ENCODE measurements at places on chromosomes 16 and 17.

DNA sequence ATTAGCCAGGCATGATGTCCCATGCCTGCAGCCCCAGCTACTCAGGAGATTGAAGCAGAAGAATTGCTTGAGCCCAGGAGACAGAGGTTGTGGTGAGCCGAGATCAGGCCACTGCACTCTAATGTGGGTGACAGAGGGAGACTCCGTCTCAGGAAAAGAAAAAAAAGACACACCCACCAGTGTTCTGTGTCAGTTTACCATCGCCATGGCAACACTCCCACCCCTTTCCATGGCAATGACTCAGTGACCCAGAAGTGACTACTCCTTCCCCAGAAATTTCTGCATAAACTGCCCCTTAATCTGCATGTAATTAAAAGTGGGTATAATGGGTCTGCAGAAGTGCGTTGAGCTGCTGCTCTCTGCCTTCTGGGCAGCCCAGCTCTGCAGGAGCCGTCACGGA, 4.0 kb upstream of the ZC3H18 start:
- no peak for DNase-seq

DNA sequence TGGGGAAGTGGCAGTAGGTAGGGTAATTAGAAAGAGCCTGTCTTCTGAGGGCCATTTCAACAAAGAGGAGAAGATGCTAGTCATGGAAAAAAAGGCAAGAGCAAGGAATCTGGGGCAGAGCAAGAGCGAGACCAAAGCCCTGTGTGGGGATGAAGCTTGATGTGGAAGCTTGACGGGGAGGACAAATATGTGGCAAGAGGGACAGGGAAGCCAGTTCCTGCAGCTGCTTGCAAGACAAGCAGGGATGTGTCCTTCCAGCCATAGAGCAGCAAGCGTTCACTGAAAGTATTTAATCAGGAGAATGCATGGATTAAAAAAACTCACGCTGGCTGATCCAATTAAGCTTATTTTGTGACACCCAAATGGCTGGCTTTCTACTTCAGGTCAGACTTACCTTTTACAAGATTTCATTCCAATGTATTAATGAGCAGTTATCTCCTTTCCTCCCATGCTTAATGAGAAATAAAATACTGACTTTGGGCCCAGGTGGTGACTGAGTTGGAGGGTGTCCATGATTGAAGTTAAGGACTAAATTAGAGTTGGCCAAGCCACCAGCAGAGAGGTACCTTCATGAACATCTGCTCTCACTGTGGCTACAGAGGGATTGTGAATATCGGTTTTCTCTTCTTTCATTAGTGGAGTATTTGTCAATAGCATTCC, 76.8 kb downstream of the ABCA8 start:
- no peak for DNase-seq

DNA sequence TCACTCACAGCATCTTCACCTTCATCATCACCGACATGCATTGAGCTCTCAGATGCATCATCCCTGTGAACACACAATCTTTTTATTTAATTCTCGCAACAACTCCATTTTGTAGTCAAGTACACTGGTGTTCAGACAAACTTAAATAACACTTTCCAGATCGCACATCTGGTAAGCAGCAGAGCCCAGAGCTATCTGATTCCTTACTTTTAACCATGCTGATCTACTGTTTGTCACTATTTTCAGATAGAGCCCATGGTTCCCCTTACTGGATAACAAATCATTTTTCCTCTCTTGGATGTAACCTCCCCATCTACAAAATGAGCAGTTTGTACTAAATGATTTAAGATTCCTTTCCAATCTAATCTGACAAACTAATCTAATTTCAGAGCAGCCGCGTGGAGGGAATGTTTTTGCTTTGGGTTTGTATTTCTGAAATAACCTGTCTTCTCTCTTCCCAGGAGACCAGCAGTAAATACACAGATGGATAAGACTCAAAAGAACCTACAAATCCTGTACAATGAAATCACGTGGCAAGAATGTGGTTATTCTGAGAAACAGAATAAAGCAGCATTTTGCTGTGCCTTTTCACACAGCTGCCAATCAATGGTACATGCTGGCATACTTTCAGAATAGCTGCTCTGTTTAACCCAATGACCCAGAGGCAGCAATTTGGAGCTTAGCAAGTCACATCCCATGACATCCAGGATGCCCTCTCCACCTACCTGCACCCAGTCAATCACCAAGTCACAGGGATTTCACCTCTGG, 72.9 kb upstream of the CCL2 start:
- no peak for DNase-seq

DNA sequence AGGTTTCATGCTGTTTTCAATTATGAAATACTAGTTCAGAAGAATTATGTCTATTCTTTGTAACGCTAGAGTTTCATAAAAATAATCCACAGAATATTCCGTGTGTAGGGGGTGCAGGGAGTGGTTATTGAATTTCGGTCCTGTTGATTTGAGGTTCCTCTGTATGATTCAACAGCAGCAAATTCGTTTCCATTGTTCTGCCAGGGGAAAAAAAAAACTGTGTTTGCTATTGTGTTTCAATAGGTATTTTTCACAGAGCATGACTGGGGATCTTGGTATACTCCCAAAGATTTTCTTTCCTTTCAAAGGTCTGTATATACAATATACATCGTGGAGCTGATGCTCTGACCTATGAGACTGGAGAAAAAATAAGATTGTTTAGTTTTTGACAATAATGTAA, 15.8 kb downstream of the SHISA9 start:
- no peak for DNase-seq

DNA sequence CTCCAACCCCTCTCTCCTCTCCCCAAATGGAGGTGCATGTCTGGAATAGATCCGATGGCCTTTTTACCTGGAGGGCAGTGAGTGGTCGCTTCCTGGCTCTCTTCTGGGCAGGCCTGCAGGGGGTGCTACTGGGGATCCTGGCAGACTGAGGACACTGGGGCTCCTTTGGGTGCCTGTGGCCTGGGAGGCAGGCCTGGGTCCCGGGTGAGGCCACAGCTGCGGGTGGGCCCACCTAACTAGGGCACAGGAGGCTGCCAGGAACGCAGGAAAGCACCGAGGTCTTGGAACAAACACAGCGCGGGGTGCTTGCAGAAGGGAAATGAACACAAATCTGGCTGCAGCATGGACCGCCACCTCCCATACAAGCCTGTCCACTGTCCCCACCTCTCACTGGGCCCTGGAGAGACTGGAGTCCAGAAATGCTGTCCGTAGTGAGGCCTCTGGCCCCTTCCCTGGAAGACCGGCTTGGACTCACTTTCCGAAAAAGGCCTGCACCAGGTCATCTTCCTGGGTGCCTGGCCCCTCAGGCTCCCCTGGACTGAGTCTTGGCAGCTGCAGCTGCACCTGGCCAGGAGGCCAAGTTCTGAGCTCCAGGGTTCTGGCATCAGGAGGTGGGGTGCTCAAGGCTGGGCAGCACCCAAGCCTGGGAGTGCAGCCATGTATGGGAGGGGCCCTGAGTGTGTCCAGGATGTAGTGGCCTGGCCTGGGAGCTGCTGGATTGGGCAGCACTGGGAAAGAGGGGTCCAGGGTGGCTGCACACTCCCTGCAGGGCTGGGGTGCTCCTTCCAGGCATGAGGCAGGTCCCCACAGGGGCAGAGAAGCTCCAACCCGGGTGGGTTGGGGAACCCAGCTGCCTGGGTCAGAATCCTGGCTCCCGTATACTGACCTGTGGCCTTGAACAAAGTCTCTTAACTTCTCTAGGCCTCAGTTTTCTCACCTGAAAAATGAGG, 195.1 kb downstream of the IRF8 start:
- no peak for DNase-seq

DNA sequence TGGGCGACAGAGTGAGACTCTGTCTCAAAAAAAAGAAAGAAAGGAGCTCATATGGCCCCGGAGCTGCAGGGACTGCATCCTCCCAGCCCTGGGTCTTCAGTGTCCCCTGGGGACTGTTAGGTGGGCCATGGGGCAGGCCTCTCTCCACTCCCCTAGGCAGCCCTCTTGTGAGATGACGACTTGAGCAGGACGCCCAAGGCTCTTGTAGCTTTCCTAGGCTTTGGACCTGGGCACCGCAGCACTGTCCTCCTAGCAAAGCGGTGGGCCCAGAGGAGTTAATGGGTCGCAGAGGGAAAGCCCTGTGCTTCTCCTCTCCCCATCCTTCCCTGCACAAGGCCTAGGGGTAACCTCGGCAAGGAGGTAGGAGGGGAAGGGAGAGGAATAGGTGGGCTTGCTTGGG, 202.2 kb downstream of the NTN1 start:
- DNase-seq = no peak

GRCh38 chr17:13962716-13963240, 106.5 kb upstream of the COX10 start:
- DNase-seq = no peak
